ENCODE measurements at places on chromosomes 2 and 18.
A peak's percentile ranks its signal among the peaks of the same experiment; 100 is the strongest.

GRCh38 chr2:153443106-153443505 is 35.5 kb downstream of the RPRM start:
- no peak for DNase-seq

GRCh38 chr2:1631292-1632001 is 112.9 kb downstream of the PXDN start:
- no peak for DNase-seq

GRCh38 chr2:171972329-171972982 is 27.3 kb upstream of the METAP1D start:
- no peak for DNase-seq

- DNase-seq, result no peak
These were observed 140.6 kb downstream of the C1D start for GRCh38 chr2:67922080-67922785.

DNA sequence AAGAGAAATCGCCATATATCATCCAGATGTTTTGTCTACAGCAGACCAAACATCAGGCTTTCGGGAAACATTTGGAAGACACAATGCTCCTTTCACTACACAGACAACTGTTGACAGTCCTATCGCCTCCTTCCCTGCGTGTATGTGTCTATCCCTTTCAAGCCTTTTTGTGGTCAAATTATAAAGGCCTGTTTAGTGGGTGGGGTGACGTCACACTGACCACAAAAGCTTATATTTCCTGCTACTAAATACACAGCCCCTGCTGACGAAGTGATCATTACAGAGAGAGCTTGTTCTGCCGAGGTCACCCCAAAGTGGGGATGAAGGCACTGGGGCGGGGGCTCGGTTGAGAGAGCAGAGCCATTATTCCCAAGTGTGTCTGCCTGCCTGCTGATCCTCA is 302.7 kb upstream of the TNP1 start:
- DNase-seq, result peak; percentile 46

DNA sequence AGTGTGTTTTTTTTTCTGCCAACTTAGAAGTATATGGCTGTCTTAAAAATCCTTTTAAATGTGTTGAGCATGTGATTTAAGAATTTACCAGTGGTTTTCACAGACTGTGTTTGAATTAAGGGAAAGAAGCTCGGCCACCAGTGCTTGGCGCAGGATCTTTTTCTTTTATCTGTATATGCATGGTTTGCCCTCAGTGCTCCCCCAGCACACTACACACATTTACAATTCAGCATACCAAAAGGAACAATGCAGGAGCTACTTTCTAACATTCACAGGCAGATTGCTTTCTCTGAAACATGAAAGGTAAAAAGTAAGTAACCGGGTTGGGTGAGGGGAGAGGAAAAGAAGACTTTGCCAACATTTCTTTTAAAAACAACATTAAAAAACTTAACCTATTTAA is 3.9 kb downstream of the SALL3 start:
- no peak for DNase-seq

GRCh38 chr2:73938718-73939352 is 12.2 kb downstream of the DGUOK start:
- DNase-seq, result no peak

- DNase-seq, result no peak
These were observed 1141.8 kb downstream of the RPIA start for GRCh38 chr2:89833116-89833779.

DNA sequence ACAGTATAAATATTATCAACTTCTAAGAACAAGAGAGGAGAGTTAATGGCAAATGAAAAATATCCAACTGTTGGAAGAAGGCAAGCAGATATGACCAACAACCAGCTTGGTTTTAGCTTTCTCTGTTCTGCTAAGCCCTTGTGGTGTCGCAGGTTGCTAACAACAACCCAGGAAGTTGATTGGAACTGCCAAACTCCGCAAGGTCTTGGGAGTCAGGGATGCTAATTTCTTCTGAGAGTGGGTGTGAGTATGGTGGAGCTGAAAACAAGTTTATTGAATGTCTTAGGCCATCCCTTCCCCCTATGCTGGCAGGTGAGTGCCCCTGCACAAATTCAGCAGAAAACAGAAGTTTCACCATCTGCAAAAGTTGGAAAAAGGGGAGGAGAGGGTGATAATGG is 17.5 kb downstream of the BZW1 start:
- no peak for DNase-seq

DNA sequence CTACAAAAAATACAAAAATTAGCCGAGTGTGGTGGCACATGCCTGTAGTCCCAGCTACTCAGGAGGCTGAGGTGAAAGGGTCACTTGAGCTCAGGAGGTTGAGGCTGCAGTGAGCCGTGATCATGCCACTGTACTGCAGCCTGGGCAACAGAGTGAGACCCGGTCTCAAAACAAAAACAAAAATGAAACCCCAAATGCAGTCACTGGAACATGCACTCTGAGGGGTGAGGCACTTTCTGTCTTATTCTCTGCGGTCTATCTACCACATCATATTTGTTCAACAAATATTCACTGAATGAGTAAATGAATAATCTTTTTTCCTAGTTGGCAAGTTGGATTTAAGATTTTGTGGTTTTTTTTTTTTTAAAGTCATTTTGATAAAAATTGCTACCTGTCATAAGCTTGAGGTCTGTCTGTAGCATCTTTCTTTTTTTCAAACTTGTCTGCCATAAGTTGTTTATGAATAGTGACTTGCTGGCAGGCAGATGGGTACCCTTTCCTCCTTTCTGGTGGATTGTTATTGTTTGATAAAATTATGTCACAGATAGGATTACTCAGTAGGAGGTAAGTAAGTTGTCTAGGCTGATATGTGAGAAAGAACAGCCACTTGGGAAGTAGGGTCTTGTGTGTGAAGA is 11.8 kb downstream of the CHRNA1 start:
- no peak for DNase-seq

DNA sequence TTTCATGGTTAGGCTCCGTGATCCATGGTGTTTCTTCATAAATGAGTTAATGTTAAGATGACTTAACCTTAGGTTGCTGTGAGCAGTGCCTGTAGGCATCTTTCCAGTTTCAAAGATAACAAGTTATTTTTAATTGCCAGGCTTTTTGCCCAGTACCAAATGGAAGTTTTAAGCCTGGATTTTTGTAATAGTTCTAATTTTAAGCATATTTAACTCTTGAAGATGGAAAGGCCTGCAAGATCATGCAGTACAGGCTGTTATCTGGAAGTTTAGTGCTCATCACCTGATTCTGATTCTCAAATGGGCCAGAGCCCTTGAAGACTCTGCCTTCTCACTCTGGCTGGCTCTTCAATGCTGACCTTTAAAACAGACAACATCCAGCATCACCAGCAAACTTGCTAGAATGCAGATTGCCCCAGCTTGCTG is 141.3 kb downstream of the NCK2 start:
- DNase-seq, result no peak

DNA sequence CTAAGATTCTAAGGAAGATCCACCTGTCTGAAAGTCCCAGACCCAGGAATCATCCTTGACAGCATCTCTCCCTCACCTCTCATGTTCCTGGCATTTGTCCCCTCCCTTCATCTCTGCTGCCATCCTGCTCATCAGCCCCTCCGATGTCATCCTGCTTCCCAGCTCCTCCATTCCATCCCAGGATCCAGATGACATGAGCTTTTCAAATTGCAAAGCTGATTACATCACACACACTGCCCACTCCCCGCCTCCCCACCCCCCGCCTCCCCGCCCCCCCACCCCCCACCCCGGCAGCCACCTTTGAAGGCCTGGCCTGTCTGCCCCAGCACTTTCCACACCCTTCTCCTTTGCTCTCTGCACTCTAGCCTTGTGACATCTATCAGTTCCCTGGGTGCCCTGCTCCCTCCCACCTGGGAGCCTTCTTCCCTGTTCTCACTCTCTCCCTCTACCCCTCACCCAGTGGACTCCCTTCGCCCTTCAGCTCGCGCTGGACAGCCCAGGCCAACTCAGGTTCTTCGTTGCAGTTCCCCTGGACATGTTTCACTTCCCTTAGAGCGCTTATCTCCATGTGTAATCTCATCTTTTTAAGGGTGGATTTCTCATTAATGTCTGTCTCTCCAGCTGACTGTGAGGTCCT is 61.6 kb downstream of the DNMT3A start:
- no peak for DNase-seq

DNA sequence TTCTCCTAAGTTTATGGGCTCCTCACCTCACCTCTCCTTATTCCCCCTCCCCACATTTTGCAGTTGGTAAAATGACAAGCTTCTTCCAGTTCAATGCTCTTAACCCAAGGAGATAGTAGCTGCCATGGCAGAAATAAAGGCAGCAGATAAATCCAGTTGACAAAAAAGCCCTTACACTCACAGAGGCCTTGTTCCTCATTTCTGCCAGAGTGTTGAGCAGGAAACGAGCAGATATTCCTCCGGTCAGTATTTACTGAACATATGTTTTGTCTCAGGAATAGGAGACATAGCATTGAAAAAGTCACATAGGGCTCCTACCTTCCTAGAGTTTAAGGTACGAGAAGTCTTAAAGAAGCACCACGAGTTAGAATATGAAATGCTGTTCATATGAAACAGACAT is 493.7 kb upstream of the TNP1 start:
- no peak for DNase-seq

DNA sequence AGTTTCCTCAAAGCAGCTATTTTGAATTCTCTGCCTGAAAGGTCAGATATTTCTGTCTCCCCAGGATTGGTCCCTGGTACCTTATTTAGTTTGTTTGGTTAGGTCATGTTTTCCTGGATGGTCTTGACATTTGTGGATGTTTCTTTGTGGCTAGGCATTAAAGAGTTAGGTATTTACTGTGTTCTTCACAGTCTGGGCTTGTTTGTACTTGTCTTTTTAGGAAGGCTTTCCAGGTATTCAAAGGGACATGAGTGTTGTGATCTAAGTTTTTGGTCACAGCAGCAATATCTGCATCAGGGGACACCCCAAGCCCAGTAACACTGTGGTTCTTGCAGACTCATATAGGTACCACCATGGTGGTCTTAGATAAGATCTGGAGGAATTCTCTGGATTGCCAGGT is 11.8 kb downstream of the MYO3B start:
- no peak for DNase-seq

DNA sequence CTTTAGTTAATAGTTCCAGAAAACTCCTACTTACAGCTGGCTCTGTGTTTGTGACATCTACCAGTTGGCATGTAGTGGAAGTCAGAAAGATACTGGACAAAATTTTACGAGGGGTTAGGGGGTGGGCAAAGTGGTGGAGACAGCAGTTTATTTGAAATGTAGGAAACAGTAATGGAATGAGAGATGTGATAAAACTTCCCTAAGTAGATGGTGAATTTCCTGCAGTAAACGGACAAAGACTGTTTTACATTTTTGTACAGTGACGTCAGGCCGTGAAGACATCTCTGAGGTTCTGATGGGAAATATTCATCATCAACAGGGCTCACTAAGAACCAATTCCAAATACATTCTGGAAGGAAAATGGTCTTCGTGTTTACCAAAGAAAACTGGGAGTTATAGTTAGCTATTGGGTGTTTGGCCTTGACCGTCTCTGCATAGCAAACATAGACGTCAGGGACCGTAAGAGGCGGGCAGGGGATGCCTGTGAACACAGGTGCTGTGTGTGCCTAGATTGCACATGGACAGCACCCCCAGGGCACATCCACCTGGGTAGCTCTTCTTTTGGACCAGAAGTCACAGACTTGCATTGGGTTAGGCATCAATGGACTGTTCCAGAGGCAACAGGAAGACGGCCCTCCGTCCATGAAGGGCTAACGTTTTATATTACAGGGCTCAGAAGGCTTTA is 131.5 kb downstream of the ZNF516 start:
- no peak for DNase-seq

DNA sequence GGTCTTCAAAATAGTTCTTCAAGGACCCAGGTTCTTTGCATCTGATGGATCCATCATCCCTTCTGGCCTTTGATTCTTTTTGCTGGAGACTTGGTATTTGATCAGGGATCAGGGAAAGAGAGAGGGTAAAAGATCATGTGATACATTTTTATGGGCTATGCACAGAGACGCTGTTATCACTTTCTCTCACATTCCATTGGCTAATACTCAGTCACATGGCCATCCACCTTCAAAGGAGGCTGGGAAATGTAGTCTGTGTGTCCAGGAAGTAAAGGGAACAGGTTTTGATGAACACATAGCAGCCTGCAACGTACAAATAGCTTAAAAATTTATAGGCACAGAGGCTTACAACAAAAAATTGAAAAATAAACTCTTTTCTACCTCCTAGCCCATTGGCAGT is 629.6 kb upstream of the FANCL start:
- DNase-seq, result no peak

GRCh38 chr2:233369897-233370685 is 15.8 kb downstream of the DGKD start:
- DNase-seq, result no peak

GRCh38 chr2:212901604-212902275 is 249.7 kb downstream of the IKZF2 start:
- no peak for DNase-seq

DNA sequence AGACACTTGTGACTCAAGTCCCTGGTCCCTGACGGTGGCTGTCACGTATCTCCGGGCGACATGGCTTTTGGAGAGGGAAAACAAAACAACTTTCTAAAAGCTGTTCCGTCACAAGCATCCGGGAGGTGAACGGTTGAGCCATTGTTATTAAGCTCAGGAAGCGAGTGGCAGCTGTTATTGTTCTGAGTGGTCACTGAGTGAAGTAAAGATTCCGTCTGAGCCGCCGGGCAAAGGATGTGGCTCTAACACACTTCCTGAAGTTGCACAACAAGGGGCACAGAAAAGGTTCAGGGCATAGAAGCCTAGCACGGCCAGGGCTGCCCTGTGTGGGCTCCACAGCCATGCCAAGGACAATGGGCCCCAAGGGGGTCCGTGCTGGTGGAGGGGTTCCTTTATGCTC is 24.3 kb downstream of the INPP5D start:
- DNase-seq, result peak; percentile 45

DNA sequence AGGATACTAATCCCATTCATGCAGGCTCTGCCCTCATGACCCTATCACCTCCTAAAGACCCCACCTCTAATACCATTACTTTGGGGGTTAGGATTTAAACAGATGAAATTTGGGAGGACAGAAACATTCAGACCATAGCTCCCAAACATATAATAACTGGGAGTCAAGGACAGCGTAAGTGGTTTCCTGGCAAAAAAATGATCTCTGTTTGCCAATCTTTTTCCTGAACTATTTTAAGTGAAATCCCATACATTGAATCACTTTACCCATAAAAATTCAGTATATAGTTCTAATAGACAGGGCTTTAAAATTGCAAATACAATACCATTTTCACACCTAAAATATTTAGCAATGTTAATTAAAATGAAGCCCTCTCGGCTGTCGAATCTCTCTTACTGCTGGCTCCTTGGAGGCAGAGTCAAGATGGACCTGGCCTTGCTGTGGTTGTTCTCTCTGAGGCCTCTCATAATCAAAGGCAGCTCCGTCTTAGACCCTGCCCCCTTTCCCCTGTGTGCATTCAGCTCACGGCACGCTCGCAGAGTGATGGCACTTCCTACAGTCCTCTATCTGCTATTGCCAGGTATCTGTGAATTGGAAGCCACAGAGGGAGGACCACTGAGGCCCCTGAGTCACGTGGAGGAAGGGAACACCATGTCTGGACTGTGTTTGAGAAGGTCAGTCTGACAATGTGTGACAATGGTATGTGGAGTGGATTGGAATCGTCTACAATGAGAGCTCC is 132.3 kb downstream of the UXS1 start:
- DNase-seq, result no peak

GRCh38 chr18:22433956-22434355 is 16.2 kb upstream of the CTAGE1 start:
- no peak for DNase-seq

GRCh38 chr2:234048049-234048448 is 2.5 kb upstream of the SPP2 start:
- DNase-seq, result no peak
